ENCODE measurements at places on chromosomes 7 and 10.

GRCh38 chr7:133947458-133948254, 179.5 kb upstream of the LRGUK start:
- DNase-seq, result no peak

GRCh38 chr7:105339404-105340323, 49.1 kb downstream of the SRPK2 start:
- DNase-seq, result no peak

DNA sequence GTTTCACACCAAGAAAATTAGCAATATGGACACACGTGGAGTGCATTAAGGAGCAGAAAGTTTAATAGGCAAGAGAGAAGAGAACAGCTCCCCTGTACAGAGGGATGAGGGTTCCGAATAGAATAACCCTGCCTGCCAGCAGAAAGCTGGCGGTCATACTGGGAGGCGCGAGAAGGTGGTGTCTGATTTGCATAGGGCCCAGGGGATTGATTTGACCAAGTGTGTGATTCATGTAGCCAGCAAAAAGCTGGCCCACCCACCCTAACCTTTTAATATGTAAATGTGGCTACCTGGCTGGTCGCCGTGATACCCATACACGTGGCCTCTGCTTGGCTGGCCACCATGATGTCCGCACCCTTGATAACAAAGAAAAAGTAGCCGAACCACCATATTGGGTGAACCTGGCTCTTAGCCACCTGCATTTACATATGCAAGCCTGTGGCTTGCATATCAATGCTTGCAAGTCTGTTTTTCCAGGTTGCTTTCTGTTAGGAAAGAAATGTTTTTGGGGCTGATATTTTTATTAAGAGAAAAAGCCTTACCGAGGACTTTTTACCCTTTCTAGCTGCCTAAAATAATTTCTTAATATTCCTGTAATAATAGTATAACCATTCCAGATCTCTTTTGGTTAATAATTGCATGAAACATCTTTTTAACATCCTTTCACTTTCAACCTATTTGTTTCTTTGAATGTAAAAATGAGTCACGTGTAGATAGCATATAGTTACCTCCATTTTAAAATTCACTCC, 20.5 kb upstream of the VWDE start:
- no peak for DNase-seq

GRCh38 chr7:148173369-148173768, 417.2 kb upstream of the C7orf33 start:
- DNase-seq, result no peak

GRCh38 chr7:83581667-83582435, 67.1 kb downstream of the SEMA3E start:
- DNase-seq, result no peak

- peak; percentile 86 for DNase-seq
Observed at GRCh38 chr7:16652888-16653287, 6.9 kb downstream of the BZW2 start.

GRCh38 chr10:86969421-86970041, 1.2 kb downstream of the ADIRF start:
- peak; percentile 48 for DNase-seq

DNA sequence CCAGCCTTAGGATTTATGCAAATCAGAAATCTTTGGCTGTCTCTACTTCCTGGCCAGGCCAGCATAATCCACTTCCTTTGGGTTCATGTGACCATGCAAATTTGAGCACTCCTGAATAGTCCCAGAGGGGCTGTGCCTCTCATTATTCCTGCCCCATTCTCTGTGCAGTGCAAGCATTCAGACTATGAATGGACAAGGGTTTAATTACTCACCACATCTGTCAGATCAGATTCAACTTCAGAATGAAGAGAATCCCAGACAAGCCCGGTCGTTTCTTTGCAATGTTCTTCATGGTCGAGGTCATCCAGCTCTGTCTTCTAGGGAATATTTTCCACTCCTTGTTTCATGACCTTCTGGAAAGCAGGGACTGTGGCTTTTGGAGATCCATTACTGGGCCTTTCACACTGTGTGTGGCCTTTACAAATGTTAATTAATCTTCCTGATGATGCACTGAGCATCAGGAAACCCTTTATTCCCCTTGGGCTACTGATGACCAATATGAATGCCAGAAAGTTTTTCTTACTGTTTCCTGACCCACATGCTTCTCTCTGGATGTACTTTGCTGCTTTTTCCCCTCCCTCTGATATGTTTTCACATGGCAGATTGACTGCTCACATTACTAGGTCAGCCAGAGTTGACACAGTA, 217.6 kb upstream of the TCF7L2 start:
- DNase-seq, result peak; percentile 13

DNA sequence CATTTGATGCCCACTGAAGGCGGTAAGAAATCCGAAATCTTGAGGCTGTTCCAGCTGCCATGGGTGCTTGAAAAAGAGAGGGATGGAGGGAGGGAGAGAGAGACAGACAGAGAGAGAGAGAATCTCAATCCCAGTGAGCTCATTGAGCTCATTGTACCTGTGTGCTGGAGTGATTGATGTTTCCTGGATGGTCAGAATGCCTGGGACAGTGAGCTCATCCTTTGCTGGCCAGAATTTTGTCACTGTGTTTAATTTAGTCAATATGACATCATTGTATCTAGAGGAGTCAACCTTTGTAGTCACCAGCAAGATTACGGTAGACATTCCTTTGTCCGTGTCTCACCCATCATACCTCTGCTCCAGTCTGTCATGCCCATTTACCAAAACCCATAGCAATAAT, 625.4 kb upstream of the POM121L12 start:
- DNase-seq, result no peak

- no peak for DNase-seq
Observed at GRCh38 chr10:3040069-3040468, 27.3 kb upstream of the PFKP start.

DNA sequence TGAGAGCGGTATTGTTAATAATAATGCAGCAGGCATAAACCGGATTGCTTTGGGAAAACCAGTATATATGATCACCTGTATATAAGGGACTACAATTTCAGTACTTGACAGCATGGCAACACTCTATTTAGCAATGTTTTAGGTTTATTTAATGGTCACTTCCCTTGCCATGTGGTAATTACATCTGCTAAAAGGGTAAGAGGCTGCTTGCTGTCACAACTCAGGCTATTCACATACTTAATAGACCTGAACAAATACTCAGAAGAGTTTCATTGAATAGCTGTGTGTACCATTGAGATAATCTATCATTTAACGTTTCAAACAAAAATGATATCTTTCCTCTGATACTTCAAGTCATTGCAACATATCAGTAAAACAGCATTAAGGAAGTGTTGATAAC, 90.1 kb downstream of the PCDH15 start:
- DNase-seq, result no peak

DNA sequence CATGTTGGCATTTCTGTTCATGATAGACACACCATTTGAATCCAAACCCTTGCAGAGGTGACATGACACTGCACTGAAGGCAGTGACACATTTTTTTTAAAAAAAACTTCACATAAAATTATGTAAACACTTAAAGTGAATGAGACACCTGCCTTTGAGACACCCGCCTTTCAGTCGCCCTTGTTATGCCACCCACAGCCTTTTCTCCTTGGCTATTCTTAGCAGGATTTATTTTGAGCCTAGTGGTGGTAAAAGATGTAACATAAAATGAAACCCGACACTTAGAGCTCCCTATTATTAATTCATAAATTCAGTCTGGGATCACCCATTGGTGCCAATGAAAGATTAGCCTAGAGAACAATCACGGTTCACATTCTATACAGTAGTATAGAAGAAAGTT, 161.3 kb downstream of the DYNC1I1 start:
- DNase-seq, result peak; percentile 79

GRCh38 chr7:107414198-107414597, 55.7 kb upstream of the GPR22 start:
- no peak for DNase-seq

GRCh38 chr7:47578579-47579270, 3.2 kb downstream of the TNS3 start:
- DNase-seq, result no peak

DNA sequence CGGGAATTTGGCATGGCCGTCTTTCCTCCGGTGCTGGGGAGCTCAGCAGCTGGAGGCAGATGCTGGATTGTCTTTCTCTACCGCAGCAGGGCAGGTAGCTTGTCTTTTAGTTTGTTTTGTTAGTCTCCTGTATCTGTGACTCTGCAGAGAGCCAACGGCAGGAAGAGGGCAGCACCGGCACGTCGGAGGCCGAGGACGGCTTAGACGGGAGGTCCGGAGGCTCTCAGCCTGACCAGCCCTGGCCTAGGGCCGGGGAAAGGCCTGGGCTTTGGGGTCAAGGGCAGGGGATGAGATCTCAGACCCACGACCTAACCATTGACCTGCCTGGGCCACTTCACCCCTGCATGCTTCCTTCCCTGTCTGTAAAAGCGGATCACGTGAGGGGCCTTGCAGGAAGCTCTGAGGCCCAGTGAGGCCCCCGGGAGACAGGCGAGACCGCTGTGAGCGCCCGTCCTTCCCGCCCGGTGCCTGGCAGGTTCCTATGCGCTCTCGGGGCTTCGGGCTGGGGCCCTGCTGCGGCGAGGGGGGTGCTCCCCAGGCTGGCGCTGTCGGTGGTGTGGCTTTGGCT, 72.7 kb downstream of the LHPP start:
- DNase-seq, result no peak

GRCh38 chr7:99837649-99838361, 10.0 kb downstream of the CYP3A43 start:
- no peak for DNase-seq

DNA sequence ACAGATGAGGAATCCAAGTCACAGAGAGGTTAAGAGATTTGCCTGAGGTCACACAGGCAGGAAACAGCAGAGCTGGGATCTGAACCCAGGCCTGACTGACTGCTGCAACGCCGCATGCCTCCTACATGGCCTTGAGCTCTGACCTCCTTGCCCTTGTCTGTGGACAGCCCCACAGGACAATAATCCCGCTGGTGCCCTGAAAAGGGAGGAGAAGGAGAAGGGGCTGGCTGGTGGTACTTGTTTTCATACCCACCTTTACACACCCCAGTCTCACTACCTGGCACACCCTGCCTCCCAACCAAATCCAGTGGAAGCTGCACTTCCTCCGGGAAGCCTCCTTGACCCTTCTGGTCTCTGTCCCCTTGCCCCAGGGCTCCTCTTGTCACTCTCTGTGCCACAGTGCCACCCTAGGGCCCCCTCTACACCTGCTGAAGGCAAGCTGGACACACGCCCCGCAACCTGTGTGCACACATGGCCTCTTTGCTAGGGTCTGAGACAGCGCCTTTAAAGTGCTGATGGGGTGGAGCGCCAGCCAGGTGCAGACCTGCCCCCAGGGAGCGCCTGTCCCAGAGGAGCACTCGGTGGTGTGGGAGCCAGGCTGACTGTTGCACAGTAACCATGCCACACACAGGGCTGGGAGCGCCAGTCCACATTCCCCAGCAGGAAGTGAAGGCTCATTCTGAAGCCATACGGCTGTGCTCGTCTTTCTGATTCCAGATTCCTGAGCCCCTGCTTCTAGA, 38.6 kb downstream of the ZCCHC24 start:
- DNase-seq, result no peak

GRCh38 chr10:11009471-11010308, 8.0 kb upstream of the CELF2 start:
- no peak for DNase-seq

GRCh38 chr7:70678621-70679251, 453.2 kb upstream of the GALNT17 start:
- no peak for DNase-seq

GRCh38 chr10:126063353-126063791, 167.0 kb downstream of the FANK1 start:
- DNase-seq, result no peak

DNA sequence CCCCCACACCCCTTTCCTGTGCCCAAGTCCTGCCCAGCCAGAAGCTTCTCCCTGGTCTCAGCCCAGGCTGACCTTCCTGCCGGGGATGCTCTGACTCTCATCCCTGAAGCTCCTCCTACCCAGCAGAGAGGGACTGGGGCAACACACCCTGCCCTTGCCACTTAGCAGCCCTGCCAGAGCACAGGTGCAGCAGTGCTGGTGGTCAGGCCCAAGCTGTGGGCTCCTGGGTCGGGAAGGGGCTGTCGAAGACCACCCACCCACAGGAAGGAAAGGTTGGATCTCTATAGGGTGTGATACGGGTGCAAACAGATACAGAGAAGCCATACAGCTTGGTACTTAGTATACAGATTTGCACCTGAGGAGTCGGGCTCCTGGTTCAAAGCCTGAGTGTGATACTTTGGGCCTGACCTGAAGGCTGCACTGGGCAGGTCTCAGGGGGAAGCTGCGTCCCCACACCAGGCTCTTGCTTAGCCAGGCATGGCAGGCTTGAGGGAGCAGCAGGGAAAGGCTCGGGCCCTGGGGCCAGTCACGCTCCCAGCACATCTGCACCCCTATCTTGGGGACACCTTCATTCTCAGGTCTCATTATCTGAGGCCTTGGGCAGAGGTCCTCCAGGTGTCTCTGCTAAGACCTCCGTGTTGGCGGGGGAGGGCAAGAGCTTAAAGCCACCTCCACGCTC, 47.3 kb downstream of the TCERG1L start:
- DNase-seq, result no peak

DNA sequence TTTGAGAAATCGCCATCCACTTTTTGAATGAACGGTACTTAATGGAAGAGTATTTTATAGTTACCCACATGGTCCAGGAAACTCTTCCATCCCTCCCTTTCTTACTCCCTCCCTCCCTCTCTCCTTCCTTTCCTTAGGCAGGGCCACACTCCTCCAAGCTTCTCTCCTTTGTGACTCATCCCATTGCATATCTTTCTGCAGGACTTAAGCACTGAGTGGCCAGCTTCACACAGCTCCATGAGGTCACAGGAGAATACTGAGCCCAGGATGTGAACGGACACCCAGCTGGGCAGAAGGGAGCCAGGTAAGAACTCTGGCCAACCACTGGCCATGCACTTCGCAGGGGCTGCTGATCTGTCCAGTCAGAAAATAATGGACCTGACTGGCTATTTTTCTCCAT, 189.7 kb upstream of the ADCY1 start:
- no peak for DNase-seq

- DNase-seq, result no peak
Observed at GRCh38 chr7:141466151-141466904, 84.9 kb upstream of the AGK start.

DNA sequence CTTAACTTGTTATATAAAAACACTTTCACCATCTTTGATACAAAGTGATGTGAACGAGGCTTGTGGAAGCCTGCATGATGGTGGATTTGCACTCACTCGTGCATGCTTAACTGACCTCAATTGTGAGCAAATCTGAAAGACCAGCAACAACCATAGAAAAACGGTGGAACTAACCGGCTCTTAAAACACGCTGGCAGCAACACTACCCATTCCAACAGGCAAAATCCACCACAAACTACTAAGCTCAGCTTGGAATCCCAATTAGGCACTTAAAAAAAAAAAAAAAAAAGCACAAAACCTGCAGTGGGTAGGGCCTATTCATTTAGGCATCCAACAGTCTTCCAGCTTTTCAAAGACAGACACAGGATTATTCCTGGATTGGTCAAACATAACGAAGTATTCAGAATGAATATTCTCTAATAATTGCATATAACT, 1.8 kb downstream of the GDI2 start:
- no peak for DNase-seq

GRCh38 chr7:27248427-27248806, 5.8 kb downstream of the EVX1 start:
- DNase-seq, result no peak

- no peak for DNase-seq
Observed at GRCh38 chr10:26407406-26407969, 30.7 kb upstream of the APBB1IP start.

Measured in NCI-H2171 treated with DMSO at 0.1 percent for 48 hours (cell line).